ENCODE measurements at places on chromosomes 13 and 19.

DNA sequence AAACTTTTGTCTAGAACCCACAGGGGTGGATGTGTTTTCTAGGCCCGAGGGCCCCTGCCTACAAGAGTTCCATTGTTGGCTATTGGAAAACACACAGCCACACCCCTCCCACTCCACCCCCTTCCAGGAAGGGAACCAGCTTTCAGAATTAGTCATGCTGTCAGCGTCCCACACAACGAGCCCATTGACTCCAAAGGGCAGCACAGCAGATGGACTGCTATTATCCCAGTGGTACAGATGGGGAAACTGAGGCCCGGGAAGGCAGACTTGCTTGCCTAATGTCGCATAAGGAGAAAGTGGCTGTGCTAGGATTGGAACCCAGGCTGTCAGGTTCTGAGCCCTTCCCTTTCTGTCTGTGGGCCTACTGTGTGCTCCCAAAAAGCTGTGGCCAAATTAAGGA lies 8.1 kb upstream of the FXYD3 start:
- peak; percentile 8 for DNase-seq

DNA sequence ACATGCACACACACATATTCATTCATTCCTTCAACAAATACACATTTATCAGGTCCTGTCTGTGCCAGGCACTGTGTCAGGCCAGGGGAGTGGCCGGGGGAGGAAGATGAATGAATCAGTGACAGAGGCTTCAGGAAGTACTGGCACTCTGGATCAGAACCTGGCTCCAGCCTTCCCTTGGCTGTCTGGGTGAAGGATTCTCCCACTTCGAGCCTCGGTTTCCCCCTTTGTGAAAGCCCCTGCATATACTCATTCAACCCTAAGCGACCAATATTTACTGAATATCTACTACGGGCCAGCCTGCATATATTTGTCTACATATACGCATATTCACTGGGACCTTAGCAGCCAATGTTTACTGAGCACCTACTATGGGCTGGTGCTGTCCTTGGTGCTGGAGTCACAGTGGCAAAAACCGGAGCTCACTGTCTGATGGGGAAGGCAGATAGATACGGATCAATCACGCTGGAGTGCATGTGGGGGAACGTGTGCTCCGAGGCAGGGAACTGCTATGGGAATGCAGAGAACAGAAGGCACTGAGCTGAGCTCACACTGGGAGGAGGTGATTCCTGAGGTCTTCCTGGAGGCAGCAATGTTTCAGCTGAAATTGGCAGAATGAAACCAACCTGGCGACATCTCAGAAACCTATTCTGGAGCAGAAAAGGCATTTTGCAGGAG lies 636 bp upstream of the ZNF579 start:
- DNase-seq = no peak

- no peak for DNase-seq
These were observed 6.9 kb downstream of the TBXA2R start for GRCh38 chr19:3599776-3600187.

DNA sequence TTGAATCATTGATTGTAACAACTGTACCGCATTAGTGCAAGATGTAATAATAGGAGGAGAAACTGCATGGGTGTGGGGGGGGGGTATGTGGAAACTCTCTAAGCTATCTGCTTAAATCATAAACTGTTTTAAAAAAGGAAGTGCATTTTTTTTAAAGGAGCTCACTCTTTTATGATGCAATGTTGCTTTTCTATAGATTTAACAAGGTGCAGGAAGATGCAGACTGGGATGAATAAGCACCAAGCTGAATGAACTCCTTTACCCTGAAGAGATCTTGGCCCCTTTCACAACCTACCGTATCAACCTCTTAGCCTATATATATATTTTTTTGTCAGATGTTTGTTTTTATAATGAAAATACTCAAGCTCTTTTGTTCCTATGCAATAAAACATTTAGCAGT lies 95.9 kb downstream of the AKAP11 start:
- peak; percentile 43 for DNase-seq

DNA sequence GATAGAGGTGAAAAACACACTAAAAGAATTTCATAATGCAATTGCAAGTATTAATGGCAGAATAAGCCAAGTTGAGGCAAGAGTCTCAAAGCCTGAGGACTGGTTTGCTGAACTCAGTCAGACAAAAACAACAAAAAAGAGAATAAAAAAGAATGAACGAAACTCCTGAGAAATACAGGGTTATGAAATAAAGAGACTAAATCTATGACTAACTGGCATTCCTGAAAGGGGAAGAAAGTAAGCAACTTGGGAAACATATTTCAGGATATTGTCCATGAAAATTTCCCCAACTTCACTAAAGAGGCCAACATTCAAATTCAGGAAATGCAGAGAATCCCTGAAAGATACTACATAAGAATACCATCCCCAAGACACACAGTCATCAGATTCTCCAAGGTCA lies 47.8 kb downstream of the UBL3 start:
- DNase-seq = peak; percentile 12

DNA sequence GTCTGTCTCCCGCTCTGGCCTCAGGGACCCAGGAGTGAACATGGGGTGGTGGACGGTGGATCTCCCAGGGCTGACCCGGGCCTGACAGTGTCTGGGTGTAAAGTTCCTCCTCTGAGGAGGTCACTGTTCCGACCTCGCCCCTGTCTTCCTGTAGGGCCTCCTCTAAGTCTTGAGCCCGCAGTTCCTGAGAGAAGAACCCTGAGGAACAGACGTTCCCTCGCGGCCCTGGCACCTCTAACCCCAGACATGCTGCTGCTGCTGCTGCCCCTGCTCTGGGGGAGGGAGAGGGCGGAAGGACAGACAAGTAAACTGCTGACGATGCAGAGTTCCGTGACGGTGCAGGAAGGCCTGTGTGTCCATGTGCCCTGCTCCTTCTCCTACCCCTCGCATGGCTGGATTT lies at the start of gene SIGLEC9:
TSS of gene SIGLEC9 (plus strand) at position 178 of the 400 bp plus-strand sequence. CDS start at position 247, 69 bp downstream.
- no peak for DNase-seq
